ENCODE measurements at places on chromosomes 12 and 14.

- DNase-seq = no peak
Measured at GRCh38 chr12:92012691-92013090, 133.0 kb downstream of the BTG1 start.

DNA sequence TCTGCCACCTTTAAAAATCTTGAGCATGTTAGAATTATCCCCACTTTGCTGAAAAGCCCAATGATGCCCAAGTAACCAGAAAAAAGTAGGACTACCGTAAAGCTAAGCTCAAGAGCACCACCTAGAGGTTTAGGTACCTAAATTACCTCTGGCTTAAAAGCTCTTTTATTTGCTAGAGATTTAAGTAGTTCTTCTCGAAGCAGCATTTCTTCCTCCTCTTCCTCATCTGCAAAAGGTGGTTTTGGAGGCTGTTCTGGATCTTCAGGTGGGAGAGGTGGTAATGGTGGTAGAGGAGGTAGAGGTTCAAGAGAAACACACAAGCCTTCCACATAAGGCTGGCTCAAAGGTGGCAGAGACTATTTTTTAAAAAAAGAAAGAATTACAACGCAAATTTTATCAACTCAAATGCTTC lies 26.9 kb downstream of the ZFC3H1 start:
- DNase-seq = peak; percentile 31

DNA sequence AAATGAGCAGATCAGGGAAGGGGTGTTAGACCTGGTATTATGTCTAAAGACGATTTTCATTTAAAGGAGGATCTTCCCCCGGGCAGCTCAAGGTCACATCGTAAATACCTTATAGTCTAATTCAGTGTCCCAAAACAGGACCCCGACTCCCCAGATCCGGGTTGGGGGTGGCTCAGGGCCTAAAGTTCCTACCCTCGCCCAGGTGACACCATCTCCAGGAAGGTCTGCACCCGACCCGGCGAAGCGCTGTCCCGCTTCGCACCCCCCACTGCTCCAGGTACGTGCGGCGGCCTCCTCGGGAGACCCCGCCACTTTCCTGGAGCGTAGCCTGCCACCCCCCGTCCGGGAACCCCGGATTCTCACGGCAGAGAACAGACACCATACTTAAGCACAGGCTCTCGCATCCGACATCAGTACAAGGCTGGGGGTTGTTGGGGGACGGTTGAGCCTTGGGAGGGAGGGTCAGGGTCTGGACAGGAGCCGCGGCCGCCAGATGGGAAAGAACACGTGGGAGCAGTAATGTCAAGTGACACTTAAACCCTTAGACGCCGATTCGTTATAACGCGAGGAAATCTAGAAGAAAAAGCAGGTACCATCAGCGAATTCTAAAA lies 556 bp downstream of the TIMM9 start:
- peak; percentile 1 for DNase-seq

DNA sequence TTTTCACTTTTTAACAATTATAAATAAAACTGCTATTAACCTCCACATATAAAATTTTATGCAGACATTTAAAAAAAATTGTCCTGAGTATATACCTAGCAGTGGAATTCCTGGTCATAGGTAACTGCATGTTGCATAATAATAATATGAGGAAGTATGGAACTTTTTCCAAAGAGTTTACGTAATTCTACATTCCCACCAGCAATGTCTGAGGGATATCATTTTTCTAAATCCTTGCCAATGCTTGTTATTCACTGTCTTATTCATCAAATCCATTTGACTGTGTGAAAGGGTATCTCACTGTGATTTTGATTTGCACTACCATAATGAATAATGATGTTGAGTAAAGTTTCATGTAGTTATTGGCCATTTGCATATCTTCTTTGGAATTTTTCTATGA lies 393.8 kb downstream of the LRFN5 start:
- DNase-seq = no peak

DNA sequence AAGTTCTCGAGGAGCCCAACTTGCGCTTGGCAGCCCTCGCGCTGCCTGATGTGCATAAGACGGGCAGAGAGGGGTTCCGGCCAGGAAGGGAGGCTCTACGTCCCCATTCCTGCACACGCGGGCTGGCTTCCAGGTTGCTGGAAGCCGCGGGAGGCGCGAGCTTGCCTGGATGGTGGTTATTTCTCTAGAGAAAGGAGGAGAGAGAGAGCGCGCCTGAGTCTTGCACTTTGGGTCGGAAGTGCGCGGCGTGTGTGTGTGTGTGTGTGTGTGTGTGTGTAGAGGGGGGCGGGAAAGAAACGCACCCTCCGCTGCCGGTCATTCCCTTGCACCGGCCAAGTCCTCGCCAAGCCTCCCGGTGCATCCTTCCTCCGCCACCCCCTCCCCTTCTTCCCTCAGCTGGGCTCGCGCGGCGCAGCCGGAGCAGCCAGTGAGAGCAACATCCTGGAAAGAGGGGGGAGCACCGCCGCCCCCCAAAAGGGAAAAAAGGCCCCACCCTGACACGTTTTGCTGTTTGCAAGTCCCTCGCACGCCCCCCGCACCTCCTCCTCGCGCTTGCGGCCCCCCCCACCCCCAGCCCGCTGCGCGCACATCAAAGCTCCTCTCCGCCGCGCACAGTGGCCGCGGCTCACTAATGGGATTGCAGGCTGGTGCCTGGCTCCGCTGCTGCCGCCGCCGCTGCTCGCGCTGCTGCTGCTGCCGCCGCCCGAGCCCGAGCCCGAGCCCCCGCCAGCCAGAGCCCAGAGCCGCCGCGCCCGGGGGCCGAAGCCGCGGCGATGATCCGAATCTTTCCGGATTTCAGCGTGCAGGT lies 4.4 kb upstream of the NPAS3 start:
- DNase-seq = no peak

DNA sequence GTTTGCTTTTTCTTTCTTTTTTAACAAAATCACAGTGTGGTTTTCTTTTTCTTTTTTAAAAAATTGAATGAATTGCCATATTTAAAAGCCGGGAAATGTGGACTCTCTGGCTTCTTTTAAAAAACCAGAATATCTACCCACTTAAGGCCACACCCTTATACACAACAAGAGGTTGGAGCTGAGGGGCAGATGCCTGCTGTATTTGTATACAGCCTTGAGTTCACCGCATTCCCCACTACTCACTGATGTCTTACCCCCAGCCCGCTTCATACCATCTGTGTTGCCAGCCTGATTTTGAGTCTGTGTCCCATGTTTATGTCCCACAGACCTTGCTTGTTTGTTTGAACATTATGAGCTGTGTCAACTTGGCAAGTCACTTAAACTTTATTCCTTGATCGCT lies 14.3 kb downstream of the JDP2 start:
- DNase-seq = no peak

DNA sequence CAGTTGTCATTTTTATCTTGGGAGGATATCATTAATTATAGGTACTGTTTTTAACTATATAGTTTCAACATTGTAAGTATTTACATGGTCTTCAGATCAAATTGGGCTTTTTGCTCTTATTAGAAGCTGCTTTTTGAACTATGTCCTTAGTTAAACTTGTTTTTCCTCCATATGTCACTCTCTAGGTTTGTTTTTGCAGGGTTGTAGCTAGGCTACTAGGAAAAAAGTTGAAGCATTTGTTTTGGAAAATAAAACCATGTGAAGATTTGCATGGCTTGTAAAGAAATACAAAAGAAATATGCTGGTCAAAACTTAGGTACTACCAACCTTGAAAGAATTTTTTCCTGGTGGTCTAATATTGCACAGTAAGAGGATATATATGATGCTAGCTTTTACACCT lies 3.4 kb downstream of the ARID2 start:
- DNase-seq = no peak

- DNase-seq = no peak
Measured at GRCh38 chr12:65990592-65990991, 140.0 kb downstream of the LLPH start.

DNA sequence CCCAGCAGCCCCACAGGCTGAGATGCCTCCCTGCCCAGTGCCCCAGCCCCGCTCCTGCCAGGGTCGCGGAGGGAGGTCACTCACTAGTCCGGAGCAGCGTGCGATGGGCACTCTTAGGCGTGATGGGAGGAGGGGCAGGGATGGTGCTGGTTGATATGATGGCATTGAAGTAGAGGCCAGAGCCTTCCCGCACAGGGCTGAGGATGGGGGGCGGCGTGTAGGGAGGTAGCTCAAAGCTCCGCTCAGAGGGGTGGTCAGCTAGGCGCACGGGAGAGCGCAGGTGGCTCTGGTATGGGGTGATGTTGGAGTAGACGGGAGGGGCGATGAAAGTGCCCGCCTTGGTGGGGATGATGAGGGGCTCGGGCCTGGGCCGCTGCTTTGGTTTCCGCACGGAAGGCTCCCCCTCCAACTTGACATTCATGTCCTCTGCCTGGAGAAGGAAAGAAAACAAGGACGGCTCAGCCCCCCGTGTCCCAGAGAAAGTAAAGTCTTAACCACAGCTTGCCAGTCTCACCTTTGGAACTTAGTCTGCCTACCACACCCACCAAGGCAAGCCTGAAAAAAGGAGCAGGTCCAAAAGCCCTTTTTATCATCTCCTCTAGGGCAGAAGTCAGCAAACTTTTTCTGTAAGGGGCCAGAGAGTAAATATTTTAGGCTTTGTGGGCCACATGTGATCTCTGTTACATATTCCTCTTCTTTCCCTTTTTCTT lies 15.5 kb upstream of the PNMA1 start:
- no peak for DNase-seq

DNA sequence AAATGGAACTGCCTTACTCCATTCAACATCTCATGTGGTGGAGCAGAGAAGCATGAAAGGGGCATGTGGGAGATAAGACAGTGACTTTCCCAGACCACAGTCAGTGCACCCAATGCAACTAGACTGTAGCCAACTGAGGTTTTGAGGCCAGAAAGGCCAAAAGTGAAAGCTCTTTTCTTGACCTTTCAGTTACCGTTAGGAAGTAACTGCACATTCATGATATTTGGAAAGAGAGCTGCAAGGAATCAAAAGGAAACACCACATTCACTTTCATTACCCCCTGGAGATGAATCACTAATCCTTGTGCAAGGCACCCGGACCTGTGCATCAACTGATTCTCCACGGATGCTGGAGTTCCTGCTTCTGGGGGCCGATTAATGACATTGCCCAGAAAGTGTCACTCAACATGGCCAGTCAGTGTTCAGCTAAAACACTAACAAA lies 72.9 kb upstream of the ELK3 start:
- DNase-seq = peak; percentile 70

- no peak for DNase-seq
Measured at GRCh38 chr12:42213023-42213422, 25.0 kb downstream of the YAF2 start.

DNA sequence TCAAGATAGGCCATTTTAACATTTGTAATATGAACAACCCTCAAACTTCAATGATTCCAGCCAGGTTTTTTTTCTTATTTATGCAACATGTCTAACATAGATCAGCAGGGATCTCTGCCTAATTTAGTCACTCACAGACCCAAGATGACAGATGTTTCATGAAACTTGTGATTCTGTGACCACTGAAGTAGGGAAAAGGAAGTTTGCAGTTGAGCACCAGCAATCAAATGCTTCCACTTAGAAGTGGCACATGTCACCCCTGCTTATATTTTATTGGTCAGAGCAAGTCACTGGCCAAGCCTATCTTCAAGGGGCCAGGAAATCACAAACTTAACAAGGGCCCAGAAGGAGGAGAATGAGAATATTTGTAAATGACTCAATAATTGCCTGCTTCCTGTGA lies 150.6 kb downstream of the BCAT1 start:
- DNase-seq = no peak

GRCh38 chr14:65100922-65101541 lies 1.3 kb downstream of the MAX start:
- no peak for DNase-seq

GRCh38 chr12:20101046-20101445 lies 267.3 kb upstream of the PDE3A start:
- no peak for DNase-seq

GRCh38 chr12:68633614-68634558 lies 23.2 kb downstream of the RAP1B start:
- DNase-seq = no peak

DNA sequence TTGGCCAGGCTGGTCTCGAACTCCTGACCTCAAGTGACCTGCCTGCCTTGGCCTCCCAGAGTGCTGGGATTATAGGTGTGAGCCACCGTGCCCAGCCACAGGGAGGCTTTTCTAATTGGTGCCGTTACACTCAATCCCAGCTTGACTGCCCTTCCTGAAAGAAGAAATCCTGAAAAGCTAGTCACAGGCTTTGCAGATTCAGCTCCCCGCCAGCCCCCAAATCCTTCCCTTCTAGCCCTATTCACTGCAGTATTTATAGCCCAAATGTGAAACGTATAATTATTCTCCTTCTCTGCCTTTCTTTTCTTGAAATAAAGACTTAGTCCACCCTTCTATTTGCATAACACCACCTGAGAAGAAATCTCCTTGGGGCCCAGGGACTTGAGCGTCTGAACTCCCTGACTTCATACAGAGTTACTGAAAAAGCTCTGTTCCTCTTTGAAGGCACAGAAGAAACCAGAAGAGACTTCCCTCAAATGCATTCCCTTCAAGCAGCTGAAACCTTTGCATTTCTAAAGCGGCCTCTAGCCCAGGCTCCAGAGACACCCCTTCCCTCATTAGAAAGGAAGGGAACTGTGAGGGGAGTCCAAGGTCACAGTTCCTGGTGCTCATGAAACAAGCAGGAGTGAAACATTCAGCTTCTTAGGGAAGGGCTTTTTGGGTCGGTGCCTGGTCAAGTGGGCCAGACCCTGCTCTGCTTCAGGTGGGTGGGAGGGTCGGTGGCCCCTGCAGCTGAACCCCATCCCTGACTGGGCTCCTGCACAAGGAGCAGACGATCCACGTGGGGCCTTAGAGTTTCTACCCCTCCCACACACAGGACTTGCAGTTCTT lies 42.3 kb upstream of the BATF start:
- DNase-seq = no peak

GRCh38 chr12:122961531-122962329 lies 4.5 kb downstream of the ABCB9 start:
- DNase-seq = no peak

DNA sequence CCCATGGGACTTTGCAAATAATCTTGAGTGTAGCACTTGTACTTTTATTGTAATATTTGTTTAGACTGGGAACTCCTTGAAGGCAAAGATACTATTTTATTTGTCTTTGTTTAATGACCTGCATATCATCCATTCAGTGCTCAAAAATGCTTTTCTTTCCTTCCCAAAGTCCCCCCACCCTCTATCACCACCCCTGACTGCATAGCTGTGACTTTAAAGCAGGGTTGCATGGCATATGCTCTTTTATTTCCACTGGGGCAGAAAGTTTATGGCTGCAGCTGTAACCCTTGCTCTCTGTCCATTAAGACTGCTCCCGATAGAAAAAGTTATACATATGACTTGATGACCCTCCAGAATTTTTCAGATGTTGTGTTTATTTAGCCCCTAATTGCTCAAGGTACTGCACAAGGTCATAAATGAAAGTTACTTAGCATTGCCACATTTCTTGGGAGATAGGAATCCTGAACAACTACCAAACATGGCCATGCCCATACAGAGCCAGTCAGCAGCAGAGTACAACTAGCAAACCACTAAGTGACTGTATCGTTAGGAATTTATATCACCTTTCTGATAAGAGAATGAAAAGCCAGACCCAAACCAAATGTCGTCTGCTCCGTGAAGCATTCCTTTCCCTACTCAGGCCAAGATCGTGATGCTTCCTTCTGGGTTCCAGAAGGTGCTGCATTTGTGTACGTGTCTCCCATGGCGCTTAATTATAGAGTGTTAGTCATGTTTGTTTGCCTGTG lies 114.3 kb downstream of the DIP2B start:
- no peak for DNase-seq

GRCh38 chr14:103436533-103436932 lies 51.3 kb downstream of the MARK3 start:
- DNase-seq = no peak

All from SIG-M5 (cell line).